ENCODE measurements at places on chromosomes 16 and 17. TPM values are rescaled to one million over a fixed set of nuclear protein-coding genes. Genes with fewer than 3 reads are reported as not detected.

Gene RNU2-1
- total RNA-seq: not detected

Gene CRYM
- total RNA-seq: not detected

Gene RNF157
- 11.1 TPM for total RNA-seq

GRCh38 chr17:71338396-71338795 lies 782.4 kb upstream of the SOX9 start:
- DNase-seq: no peak

- DNase-seq: no peak
Observed at GRCh38 chr17:29836643-29837042, 93.4 kb downstream of the SSH2 start.

DNA sequence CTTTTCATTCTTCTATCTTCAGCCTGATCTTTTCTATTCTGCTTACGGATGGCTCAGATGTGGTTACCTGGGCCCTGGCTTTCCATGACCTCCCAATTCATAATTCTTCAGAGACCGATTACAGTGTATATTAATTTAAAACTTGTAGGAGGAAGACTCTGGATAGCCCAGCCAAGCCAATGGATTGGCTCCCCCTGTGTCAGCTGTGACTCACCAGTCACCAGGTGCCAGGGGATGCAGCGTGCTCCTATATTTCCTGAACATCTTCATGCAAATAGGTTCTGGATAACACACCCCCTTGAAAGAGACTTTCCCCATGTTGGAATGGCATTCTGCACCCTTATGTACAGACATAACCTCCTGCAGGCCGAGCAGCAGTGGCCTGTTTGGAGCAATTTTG lies 208.3 kb upstream of the WSCD1 start:
- no peak for DNase-seq

- DNase-seq: no peak
Observed at GRCh38 chr17:6608321-6608720, 32.2 kb downstream of the KIAA0753 start.

DNA sequence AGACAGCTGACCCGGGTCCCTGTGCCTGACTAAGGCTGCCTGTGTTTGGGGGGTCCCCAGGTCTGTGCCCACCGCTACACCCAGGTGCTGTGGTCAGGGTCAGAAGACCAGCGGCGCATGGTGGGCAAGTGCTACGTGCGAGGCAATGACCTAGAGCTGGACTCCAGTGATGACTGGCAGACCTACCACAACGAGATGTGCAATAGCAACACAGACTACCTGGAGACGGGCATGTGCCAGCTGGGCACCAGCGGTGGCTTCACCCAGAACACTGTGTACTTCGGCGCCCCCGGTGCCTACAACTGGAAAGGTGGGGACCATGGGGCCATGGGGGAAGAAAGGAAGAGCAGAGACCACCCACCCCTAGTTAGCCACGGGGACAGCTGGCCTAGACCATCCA lies 12.1 kb downstream of the ITGA3 start:
- no peak for DNase-seq

Data from tibial nerve (tissue), 4 donors.